HT-29 (cell line): ENCODE measurements at places on chromosomes 4 and X.

GRCh38 chrX:118528071-118528737 is 32.6 kb downstream of the DOCK11 start:
- no peak for DNase-seq

DNA sequence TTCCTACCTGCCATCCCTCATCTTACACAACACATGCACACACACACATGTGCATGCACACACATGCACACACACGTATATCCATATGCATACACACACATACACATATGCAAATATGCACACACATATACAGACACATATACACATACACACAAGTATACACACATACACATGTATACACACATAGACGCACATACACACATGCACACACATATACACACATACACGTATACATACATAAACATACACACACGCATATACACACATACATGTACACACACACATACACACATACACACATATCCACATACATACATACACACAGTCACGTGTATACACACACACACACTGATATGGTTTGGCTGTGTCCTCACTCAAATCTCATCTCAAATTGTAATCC is 37.0 kb upstream of the AFAP1 start:
- no peak for DNase-seq

- no peak for DNase-seq
Observed at GRCh38 chr4:5524446-5525299, 183.7 kb downstream of the EVC2 start.

DNA sequence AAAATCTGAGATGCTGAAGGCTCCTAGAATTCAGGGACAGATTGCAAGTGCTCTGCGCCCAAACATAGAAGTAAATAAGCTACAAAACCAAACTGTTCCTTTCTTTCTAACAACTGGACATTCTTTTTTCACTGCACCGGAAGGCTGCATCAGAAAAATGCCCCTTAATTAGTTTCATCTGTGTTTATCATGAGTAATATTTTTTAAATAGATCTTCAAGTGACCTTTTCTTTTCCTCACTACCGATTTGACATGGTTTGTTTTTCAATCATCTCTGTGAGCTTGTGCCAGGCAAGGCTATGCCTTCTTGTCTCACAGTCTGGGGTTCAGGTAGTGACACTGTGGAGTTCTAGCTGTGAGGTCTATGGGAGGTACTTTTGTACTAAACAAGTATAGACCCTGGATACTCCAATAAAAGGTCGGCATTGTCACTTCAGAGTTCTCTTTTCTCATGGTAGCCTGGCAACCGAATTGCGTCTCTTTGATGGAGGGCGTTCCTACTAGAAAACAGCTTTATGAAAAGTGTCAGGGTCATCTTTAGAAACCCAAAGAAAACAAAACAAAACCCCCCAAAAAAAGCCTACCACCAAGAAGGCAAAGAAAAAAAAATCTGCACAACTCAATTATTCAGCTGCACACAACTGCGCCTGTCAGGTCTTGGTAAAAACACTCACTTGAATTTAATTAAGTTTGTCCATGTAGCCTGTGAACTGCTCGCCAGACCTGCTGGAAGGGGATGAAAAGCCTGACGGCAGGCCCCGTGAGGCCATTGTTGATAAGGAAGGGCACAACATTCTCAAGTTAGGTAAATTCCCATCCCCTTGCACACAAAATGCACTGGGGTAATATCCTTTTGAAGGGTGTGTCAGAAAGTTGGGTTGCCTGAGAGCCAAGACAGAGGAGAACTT is 22.8 kb upstream of the ADAMTS3 start:
- DNase-seq, result no peak

- no peak for DNase-seq
Observed at GRCh38 chr4:109548655-109549054, 11.4 kb upstream of the MCUB start.

- DNase-seq, result no peak
Observed at GRCh38 chr4:155668707-155669220, 2.1 kb downstream of the GUCY1A1 start.

GRCh38 chr4:89549907-89550306 is 242.3 kb upstream of the GPRIN3 start:
- peak; percentile 18 for DNase-seq
